ENCODE measurements at places on chromosomes 3 and 15.

GRCh38 chr3:190074817-190075216 lies 45.9 kb downstream of the P3H2 start:
- no peak for DNase-seq

DNA sequence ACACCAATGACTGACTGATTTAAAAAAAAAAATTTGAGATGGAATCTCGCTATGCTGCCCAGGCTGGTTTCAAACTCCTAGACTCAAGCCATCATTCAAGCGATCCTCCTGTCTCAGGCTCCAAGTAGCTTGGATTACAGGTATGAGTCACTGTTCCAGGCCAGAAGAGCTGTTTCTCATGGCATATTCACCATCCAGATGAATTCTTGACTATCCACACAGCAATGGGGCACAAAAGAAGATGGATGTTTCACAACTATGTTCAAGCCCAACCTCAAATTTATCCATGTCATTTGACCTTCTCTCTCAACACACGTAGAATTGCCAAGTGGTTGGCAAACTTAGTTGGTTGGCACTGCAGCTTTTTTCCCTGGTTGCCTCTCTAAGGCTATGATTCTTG lies 40.6 kb downstream of the PRICKLE2 start:
- DNase-seq = no peak

DNA sequence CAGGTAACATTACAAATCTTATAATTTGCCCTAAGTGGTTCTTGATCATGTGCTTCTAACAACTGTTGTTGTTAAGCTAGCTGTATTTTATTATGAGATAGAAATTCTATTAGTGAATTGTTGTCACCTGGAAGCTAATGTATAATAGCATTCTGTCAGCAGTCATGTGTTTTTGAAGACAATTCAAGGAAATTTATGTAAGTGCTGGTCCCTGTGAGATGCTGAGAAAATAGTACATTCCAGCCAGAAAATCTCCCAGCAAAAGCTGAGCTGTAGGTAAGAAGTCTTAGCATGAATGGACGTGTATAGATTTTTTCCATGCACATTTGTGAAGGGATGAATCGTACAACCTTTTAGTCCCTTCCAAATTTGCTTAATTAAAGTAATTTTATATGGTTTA lies 120.0 kb upstream of the C15orf61 start:
- DNase-seq = no peak

DNA sequence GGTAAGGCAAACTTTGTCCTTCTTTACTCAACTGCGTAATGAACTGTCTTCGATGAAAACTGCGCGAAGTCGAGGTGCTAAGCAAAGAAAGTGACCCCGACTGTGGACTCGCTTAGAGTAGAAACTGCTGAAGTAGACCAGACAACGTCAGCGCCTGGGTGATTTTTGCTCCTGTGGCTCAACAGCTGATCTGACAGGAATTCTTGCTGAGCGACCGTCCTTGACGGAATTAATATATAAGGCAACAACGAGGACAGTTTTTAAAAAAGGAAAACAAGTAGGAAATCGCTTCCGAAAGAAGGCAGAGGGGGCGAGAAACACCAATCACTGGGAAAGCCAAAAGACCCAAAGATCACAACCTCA lies 541 bp downstream of the RPS27L start:
- peak; percentile 3 for DNase-seq

DNA sequence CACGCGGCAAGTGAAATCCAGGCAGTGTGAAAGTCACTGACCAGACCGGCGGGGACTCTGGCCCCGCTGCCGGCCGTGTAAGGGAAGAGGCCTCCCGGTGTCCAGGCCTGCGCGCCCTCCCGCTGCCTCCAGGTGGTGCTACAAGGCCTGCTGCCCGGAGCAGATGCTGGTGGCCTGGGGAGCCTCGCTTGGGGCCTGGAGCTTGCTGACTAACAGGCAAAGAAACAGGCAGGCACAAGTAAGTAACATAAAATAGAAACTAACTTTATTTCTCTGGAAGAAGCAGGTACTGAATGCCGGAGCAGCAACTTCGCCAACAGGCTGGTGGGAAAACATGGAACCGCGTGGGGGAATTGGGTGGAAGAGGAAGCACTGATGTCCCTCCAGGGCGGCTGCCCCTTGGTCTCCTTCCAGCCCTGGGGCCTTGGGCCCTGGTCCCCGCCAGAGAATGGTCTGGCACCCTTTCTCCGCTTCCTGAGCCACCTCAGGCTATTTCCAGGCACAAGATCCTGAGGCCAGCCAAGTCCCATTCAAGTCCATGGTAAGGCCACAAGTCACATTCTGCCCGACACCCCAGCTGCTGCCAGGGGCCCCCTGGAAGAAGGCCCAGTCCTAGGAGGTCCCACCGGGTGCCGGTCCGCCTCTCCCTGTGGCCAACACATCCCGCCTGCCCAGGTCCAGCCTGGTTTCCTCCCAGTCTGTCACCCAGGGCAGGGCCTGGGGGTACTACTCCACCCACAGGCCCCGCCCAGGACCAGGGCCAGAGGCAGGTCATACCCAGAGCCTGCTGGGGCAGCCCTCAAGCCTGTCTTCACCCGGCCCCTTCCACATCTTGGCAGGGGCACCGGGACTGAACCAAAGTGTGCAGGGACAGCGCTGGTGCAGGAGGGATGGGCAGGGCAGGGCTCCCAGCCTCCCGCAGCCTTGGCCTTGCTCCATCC lies 45.0 kb downstream of the TNK2 start:
- peak; percentile 41 for DNase-seq

- DNase-seq = no peak
Measured at GRCh38 chr15:51303462-51303980, 34.9 kb downstream of the CYP19A1 start.

DNA sequence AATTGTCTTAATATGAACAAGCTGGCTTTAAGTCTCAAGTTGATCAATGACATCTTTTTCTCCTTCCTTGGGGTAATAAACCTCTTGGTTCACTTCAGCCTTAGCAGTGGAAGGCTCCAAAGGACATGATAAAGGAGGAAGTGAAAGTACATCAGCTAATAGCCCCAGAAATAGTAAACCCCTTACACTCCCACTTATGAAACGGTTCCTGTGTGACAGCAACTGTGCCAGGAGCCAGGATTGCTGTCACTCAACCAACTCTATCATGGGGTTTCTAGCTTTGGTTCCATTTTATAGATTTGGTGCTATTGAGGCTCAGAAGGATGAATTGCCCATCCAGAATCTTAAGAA lies 216.7 kb downstream of the ABHD5 start:
- DNase-seq = no peak

- DNase-seq = no peak
Measured at GRCh38 chr3:126170073-126170777, 10.2 kb downstream of the ALDH1L1 start.

DNA sequence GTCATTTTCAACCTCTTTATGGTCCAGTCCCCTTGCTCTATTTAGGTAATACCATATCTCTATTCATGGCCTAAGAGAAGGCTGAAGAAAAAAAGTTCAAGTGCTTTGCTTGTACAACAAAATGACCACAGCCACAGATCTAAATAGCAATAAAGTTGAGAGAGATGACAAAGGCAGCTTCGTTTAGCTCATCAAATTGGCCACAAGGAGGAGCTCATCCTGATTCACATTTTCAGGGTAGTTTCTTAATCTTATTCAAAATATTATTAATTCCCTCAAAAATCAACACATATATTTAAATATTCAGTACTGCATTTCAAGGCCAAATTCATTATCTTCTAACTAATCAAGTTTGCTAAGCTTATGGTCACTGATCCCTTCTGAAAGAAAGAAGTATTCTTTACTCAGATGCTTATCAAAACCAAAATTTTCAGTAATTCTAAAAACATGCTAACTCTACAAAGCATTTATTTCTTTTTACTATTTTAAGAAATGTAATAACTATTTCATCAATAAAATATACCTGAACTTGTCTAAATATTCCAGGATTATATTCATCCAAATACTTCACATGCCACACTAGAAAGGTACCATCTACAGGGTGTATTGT lies 85.5 kb downstream of the DMXL2 start:
- no peak for DNase-seq

Measured in effector CD4-positive, alpha-beta T cell (primary cell).